ENCODE measurements at places on chromosomes 2 and 18.

GRCh38 chr2:207054521-207054920 is 111.2 kb downstream of the KLF7 start:
- no peaks in the 10 kb centered on the region for H3K27me3 ChIP-seq
- H3K36me3 ChIP-seq = no peaks in the 10 kb centered on the region
- no peak overlapping the region for H3K27ac ChIP-seq
- no peak overlapping the region for H3K4me3 ChIP-seq
- DNase-seq = no peak

GRCh38 chr2:141728886-141729285 is 401.9 kb downstream of the LRP1B start:
- no peaks in the 10 kb centered on the region for H3K27me3 ChIP-seq
- no peaks in the 10 kb centered on the region for H3K4me1 ChIP-seq
- no peaks in the 10 kb centered on the region for H3K36me3 ChIP-seq
- H3K27ac ChIP-seq = no peak overlapping the region

DNA sequence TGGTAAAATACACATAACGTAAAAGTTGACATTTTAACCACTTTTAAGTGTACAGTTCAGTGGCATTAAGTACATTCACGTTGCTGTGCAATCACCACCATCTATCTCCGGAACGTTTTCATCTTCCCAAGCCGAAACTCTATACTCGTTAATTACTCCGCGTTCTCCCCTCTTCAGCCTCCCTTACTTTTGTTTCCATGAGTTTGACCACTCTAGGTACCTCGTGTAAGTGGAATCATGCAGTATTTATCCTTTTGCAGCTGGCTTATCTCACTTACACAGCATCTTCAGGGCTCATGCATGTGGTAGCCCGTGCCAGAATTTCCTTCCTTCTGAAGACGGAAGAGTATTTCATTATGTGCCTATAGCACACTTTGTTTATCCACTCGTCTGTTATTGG is 225.2 kb downstream of the SLC4A3 start:
- no peak overlapping the region for H3K4me3 ChIP-seq
- H3K27me3 ChIP-seq = no peaks in the 10 kb centered on the region
- DNase-seq = no peak
- H3K27ac ChIP-seq = no peak overlapping the region
- H3K4me1 ChIP-seq = no peaks in the 10 kb centered on the region

- no peak for DNase-seq
- no peak overlapping the region for H3K4me3 ChIP-seq
- H3K4me1 ChIP-seq = no peaks in the 10 kb centered on the region
- no peak overlapping the region for H3K27ac ChIP-seq
- no peaks in the 10 kb centered on the region for H3K27me3 ChIP-seq
These were observed 232.7 kb upstream of the COPS8 start for GRCh38 chr2:236852977-236853374.

- H3K4me3 ChIP-seq = no peak overlapping the region
- no peak for DNase-seq
- no peak overlapping the region for H3K27ac ChIP-seq
- H3K36me3 ChIP-seq = no peaks in the 10 kb centered on the region
- no peaks in the 10 kb centered on the region for H3K4me1 ChIP-seq
- no peaks in the 10 kb centered on the region for H3K27me3 ChIP-seq
These were observed 60.5 kb downstream of the CDK15 start for GRCh38 chr2:201866643-201867473.

- no peak for DNase-seq
- no peaks in the 10 kb centered on the region for H3K36me3 ChIP-seq
- H3K27ac ChIP-seq = no peak overlapping the region
- no peak overlapping the region for H3K4me3 ChIP-seq
These were observed 12.6 kb upstream of the KCNG2 start for GRCh38 chr18:79784965-79785770.

DNA sequence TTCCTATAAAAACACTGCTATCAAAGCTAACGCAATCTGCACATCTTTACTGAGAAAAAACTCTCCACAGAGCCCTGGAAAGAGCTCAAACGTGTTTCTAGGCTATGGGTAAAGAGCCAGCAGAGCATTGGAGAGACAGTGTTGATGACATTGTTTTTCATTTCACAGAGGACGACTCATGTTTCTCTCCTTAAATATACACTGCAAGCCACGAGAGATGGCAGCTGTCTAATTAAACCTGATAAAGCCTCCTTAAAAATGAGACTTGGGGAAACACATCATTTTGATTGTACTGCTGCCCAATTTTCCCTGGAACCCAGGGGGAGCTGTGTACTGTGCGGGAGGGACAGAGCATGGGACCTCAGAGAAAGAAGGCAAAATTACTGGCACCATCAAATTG is 294.3 kb upstream of the SETBP1 start:
- no peaks in the 10 kb centered on the region for H3K27me3 ChIP-seq
- H3K4me3 ChIP-seq = no peak overlapping the region
- no peaks in the 10 kb centered on the region for H3K36me3 ChIP-seq
- no peak for DNase-seq
- no peaks in the 10 kb centered on the region for H3K4me1 ChIP-seq

DNA sequence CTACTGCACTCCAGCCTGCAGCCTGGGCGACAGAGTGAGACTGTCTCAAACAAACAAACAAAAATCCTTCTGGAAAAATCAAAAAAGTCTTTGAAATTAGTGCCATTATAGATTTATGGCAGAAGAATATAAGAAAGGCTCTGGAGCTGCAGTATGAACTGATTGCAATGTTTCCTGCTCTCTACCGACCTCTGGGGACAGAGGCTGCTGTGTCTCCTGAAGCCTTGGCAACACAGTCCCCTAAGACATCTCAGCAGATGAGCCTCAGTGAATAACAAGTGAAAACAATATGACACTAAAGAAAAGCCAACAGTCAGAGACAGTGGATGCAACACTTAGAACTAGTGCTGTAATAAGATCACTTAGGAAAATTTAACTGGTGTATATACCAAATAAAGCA is 494.9 kb upstream of the LRATD1 start:
- DNase-seq = no peak
- no peak overlapping the region for H3K4me3 ChIP-seq
- H3K27ac ChIP-seq = no peak overlapping the region
- no peaks in the 10 kb centered on the region for H3K27me3 ChIP-seq
- no peaks in the 10 kb centered on the region for H3K36me3 ChIP-seq

DNA sequence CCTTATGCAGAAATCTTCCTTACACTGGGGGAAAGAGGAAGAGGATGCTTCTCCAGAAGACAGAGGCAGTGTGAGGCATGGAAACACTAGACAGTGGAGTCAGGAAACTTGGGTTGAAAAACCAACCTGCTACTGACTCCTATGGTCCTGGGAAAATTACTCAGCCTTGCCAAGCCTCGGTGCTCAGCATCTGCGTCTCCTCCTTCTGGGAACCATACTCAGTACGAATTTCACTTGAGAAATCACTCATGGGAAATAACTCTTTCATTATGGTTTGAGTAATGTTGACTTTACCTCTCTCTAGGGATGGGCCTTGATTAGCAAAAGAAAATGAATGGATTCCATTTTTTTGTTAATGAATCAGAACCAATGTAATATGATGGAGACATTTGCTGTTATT is 96.5 kb downstream of the KCNE4 start:
- no peaks in the 10 kb centered on the region for H3K27me3 ChIP-seq
- H3K36me3 ChIP-seq = no peaks in the 10 kb centered on the region
- no peaks in the 10 kb centered on the region for H3K4me1 ChIP-seq
- no peak for DNase-seq
- H3K27ac ChIP-seq = no peak overlapping the region
- no peak overlapping the region for H3K4me3 ChIP-seq

GRCh38 chr18:55862693-55863390 is 274.9 kb upstream of the TCF4 start:
- no peak overlapping the region for H3K27ac ChIP-seq
- no peak for DNase-seq
- no peaks in the 10 kb centered on the region for H3K27me3 ChIP-seq

GRCh38 chr18:12426924-12427323 is 19.2 kb downstream of the PRELID3A start:
- no peak overlapping the region for H3K27ac ChIP-seq
- no peak overlapping the region for H3K4me3 ChIP-seq
- H3K36me3 ChIP-seq = peaks cover 5% of the 10 kb centered on the region
- no peaks in the 10 kb centered on the region for H3K27me3 ChIP-seq
- DNase-seq = no peak

DNA sequence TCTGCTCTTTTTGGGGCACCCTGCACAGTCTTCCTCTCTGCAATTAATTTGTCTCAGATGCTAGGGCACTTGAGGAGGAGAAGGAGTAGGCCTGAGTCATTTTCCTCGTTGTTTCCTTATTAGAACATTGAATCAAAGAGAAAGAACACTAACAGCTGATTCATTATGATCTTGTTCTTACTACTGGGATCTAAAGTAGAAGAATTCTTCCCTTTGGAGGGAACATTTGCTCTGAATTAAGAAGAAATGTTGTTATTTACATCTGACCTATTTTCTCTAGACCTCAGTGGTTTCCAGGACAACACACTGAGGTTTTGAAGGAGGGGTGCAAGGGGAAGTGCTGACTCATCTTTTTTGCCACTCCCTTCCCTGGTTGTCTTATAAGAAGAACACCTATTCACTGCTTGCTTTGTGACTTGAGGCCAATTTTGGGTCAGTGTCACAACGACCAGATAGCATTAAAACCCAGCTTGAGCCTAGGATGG is 24.3 kb upstream of the STAT1 start:
- H3K36me3 ChIP-seq = peaks cover 15% of the 10 kb centered on the region
- no peaks in the 10 kb centered on the region for H3K27me3 ChIP-seq
- no peak overlapping the region for H3K4me3 ChIP-seq

- no peak overlapping the region for H3K4me3 ChIP-seq
- no peaks in the 10 kb centered on the region for H3K27me3 ChIP-seq
- no peaks in the 10 kb centered on the region for H3K36me3 ChIP-seq
- H3K4me1 ChIP-seq = no peaks in the 10 kb centered on the region
- no peak overlapping the region for H3K27ac ChIP-seq
- DNase-seq = no peak
These were observed 3.5 kb downstream of the RNF144A start for GRCh38 chr2:6920743-6921064.

Data from right atrium auricular region (tissue), 2 donors.